ENCODE measurements at places on chromosomes 6 and 20.

- DNase-seq = no peak
These were observed 23.3 kb upstream of the OSTM1 start for GRCh38 chr6:108097882-108098281.

GRCh38 chr6:98036344-98036923 is 753.4 kb upstream of the MMS22L start:
- no peak for DNase-seq

DNA sequence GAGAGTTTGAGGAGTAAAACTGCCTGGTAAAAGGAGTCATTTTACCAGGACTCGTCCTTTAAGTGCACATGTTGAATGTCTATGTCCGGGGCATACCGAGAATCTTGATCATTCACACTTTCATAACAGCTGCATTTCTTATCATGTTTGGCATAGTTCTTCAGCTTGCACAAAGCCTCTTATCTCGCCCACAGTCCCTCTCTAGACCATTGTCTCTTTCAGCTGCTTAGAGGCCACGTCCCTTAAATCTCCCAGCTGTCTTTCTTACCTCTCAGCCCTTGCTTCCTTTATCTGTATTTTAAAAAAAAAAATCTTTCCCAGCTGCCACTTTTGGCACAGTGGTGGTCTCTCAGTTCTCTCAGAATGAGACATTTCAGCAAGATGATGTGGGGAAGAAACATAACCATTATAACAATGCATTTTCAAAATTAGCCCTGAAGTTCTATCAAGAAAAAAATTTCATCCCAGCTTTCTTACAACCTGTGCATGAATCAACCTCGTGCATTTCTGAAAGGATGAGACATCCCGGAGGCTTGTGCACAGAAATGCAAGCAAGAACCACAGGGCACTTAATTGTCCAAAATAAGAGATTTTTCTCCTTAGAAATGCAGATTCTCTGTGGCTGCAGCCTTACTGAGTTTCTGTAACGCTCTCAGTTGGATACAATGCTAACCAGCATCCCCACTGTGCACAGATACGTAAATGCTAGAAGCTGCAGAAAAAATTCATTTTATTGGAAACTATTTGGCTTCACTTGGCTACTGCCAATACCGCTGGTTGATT is 24.2 kb downstream of the RBM24 start:
- no peak for DNase-seq

- DNase-seq = peak; percentile 3
These were observed 69.6 kb downstream of the TBXT start for GRCh38 chr6:166097914-166098522.

- no peak for DNase-seq
These were observed 61.6 kb upstream of the EDN1 start for GRCh38 chr6:12228447-12229146.

DNA sequence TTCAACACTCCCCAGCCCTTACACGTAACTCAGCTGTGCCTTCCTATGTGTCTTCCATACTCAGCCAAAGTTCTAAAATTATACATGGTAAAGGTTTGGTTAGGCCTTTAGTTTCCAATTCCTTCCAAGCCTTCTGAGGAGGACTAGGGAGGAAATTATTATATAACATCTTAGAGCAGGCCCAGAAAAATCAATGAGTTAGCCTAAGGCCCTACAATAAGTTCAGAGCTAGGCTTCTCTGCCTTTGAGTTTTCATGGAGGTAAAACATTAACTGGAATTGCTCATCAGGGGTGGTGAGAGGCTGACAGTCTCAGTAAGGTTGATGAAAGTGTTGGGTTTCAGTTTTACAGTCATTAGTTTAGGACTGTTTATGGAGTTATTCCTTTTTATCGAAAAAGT is 286.0 kb downstream of the ADGB start:
- no peak for DNase-seq

- no peak for DNase-seq
These were observed 4.1 kb downstream of the NHLRC1 start for GRCh38 chr6:18118330-18118729.

- DNase-seq = no peak
These were observed 176.4 kb downstream of the ARID1B start for GRCh38 chr6:156953479-156954146.
